GM12892 (cell line): ENCODE measurements at places on chromosomes 11 and 22.

GRCh38 chr11:2536440-2536989 lies 91.7 kb downstream of the KCNQ1 start:
- DNase-seq, result no peak

- no peak for DNase-seq
Observed at GRCh38 chr11:17421781-17422180, 33.3 kb upstream of the KCNJ11 start.

DNA sequence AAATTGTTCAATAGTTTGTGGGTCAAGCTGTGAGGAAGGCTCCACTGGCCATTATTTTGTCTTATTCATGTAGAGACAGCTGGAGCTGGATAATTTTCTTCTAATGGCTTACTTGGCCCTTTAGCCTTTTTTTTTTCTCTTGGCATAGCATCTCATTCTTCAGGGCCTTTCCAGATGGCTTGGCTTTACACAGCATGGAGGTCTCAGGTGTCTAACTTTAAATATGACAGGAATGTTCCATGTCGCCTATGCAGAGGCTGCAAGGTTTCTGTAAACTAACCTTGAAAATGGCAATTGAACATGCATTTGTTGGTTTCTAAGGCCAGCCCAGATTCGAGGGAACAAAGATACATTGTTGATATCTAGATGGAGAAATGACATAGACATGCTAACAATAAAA lies 247.9 kb upstream of the CNTN5 start:
- DNase-seq, result no peak

DNA sequence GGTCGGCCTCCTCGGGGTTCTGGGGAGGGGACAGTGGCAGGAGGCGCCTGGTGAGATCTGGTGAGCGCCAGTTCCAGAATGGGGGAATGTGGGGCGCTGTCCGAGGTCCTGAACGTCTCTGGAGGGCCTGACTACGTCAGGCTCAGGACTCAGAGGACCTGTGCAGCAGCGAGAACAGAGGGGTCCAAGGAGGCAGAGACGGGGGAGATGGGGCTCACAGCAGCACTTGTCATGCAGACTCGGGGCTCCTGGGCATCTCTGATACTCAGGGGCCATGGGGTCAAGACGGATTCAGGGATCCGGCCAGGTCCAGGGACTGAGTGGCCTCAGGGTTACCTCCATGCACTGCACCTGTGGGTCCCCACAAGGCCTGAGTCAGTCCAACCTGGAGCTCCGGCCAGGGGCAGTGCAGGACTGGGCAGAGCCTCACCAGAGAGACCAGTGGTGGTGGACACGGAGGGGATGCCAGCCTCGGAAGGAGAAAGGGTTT lies 92.2 kb downstream of the BRD1 start:
- DNase-seq, result no peak

DNA sequence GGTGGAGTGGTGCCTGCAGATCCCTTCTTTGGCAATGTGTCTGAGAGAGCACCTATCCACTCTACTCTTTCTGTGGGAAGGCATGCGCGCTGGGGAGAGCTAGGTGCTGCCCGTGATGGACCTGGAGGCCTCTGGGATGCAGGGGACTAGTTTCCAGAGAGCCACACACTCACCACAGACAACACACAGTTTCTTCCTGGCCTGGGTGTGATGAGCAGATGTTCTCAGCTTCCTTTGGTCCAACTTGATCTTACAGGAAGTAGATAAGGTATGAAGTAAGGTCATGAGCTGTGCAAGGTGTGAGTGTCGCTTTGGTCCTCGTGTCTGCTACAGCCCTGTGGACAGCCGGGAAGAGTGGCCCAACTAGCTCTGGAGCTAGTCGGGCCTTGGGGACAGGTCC lies 27.3 kb upstream of the SUSD2 start:
- no peak for DNase-seq

DNA sequence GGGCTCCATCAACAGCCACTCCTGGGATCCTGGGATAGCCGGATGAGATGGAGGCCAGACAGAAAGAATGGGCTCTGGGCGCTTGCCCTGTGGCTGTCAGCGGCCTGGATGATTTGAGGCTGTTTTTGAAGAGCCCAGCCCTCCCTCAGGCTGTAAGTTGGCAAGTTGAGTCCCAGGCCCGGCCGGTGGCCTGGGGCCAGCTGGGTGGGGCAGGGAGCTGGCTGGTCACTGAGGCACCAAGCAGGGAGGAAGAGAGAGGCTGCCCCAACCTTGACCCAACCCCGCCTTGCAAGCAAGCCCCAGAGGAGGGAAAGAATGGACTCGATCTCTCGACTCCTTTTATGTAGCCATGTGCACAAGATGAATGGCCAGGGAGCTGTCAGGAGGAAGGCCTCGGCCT lies 34.9 kb downstream of the RIBC2 start:
- DNase-seq, result no peak

GRCh38 chr11:103851166-103851651 lies 185.2 kb upstream of the DDI1 start:
- DNase-seq, result no peak

- DNase-seq, result no peak
Observed at GRCh38 chr22:44885806-44886360, 123.9 kb downstream of the PHF21B start.

- no peak for DNase-seq
Observed at GRCh38 chr22:47355776-47356510, 593.5 kb downstream of the TBC1D22A start.
